ENCODE measurements at places on chromosomes 2 and 18.
A peak's percentile ranks its signal among the peaks of the same experiment; 100 is the strongest.

DNA sequence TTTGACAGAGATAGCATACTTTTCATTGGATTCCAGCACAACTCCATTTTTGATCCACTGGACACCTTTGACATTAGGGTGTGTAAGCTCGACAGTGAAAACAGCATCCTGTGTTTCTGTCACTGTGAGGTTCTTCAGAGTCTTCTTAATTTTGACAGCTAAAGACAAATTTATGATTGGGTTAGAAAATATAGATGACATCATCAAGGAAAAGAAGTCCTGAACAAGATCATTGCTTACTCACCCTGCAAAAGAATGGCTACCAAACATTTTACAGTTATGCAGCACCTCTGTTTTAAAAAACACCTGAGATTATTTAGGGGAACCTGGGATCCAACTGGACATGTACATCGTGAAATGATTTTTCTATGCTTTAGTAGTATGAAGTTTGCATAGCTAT is 36.7 kb downstream of the TTN start:
- DNase-seq: no peak

DNA sequence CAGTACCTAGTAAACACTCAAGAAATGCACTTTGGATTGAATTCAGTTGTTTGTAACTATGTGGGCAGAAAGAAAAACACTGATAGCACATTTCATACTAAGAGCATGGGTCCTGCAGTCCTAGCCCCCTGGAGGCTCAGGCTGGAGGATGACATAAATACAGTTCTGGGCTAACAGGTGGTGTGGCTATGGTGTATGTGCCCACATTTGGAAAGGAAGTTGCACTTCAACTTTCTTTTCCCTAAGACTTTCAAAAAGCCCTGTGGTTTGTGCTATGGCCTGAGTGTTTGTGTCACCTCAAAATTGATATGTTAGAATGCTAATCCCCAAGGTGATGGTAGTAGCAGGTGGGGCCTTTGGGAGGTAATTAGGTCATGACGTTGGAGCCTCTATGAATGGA is 218.2 kb downstream of the CDCA7 start:
- no peak for DNase-seq

GRCh38 chr2:182047544-182047943 is 61.9 kb downstream of the PPP1R1C start:
- DNase-seq: no peak

- no peak for DNase-seq
Measured at GRCh38 chr2:17051538-17051937, 385.9 kb upstream of the CYRIA start.

DNA sequence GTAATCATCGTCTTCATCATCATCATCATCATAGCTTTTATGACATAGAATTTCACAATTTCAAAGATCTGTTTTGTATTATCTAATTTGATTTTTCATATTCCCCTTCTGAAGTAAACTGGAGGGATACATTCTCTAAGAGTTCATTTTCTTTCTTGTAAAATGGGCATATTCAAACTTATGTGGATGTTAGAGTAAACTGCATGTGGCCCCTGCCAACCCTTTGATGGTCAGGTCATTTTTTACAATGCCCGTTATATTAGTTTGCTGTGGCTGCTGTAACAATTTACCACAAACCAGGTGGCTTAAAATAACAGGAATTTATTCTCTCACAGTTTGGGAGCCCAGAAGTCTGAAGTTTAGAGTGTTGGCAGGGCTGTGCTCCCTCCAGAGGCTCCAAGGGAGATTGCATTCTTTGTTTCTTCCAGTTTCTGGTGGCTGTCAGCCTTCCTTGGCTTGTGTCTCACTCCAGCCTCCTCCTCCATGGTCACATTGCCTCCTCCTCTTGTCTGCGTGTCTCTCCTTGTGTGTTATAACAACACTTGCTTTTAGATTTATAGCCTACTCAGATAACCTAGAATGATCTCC is 127.5 kb upstream of the MMADHC start:
- DNase-seq: peak; percentile 10

- no peak for DNase-seq
Measured at GRCh38 chr2:202786842-202787241, 84.7 kb downstream of the ICA1L start.

GRCh38 chr2:40100676-40101075 is 321.6 kb upstream of the THUMPD2 start:
- DNase-seq: no peak

All from WERI-Rb-1 (cell line).